Ovary (tissue), 10 donors: ENCODE measurements at places on chromosomes 5 and 9. TPM values are rescaled to one million over a fixed set of nuclear protein-coding genes. Genes with fewer than 3 reads are reported as not detected.

DNA sequence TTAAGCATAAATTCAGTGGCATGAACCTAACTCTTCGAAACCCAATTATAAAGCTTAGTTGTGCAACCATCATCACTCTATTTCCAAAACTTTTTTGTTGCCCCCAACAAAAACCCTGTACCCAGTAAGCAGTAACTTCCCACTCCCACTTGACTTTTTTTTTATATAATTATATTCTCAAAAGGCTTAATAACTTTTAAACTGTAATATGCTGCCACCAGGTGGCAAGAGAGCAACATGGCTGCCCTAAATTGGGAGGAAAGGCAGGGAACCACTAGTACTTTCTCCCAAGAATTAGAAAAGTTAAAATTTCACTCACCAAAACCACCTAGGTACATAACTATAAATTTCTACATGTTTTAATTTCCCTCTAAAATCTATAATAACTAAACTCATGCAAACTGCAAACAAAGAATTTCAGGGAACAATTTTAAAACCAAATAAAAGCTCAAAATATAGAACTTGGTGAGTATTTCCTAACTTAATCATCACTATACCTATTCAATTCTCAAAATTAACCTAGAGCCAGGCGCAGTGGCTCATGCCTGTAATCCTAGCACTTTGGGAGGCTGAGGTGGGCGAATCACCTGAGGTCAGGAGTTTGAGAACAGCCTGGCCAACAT lies 50.2 kb upstream of the RNF38 start:
- DNase-seq = no peak
- no peak overlapping the region for H3K4me3 ChIP-seq
- no peaks in the 10 kb centered on the region for H3K36me3 ChIP-seq
- H3K4me1 ChIP-seq = peaks cover 2% of the 10 kb centered on the region

Gene INSYN2B
- total RNA-seq = 0.83 TPM

DNA sequence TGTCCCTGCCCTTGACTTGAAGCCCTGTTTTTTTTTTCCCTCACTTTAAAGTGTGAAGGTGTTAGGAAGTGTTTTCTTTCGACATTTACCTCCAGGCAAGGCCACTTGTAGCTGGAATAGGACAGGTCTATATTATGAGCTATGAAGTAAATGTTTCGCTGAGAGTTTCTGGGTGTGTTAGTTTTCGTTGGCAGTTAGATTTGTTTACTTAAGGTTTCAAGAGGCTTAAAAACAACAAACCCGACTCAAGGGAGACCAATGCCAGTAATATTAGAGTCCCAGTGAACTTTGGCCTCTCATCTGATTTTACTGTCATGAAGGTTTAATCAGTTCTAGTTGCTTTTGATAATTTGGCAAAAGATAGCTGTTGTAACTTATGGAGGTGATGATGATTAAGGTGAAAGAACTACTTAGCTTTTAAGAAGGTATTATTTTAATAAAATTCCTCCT lies 25.2 kb downstream of the OCLN start:
- no peak overlapping the region for H3K27ac ChIP-seq
- no peaks in the 10 kb centered on the region for H3K4me1 ChIP-seq

Gene FBXW5
- 57.3 TPM for total RNA-seq

- no peak overlapping the region for H3K4me3 ChIP-seq
- no peaks in the 10 kb centered on the region for H3K27me3 ChIP-seq
- no peaks in the 10 kb centered on the region for H3K36me3 ChIP-seq
- H3K4me1 ChIP-seq = no peaks in the 10 kb centered on the region
These were observed 135.3 kb downstream of the HOMER1 start for GRCh38 chr5:79378510-79379186.

DNA sequence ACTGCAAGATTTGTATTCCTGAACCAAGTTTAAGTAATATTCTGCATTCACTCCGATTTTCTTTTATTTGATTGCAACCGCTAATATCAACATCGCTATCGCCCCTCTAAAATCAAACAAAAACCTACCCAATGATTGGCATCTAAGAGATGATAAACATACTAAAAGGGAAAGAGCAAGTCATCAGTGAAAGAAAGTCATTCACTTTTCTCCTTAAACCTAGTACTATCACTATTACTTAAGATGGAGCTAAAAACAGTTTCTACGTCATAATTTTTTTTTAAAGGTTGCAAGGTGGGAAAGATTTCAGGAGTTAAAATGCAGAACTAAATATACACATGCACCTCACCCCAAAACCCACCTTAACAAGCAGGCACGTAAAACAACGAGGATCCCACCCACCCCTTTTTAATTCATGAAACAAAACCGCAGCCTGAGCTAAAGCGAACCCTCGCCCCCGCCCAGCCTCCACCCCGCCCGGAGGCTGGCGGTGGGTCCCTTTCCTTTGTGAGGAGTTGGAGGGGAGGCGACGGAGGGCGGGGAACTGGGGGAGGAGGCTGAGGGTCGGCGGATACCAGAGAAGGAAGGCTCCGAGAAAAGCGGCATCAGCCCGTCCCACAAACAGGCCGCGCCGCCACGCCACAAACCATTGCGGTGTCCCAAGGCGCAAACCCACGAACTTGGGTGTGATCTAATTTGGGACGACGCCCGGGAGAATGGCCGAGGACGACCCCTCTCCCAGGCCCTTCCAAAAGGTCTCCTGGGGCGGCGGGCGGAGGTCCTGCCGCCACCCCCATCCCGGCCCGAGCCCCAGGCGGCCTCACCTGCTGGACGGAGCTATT lies 861 bp downstream of the UBQLN1 start:
- no peaks in the 10 kb centered on the region for H3K36me3 ChIP-seq
- peaks cover 2% of the 10 kb centered on the region for H3K4me1 ChIP-seq
- H3K27me3 ChIP-seq = no peaks in the 10 kb centered on the region

GRCh38 chr5:150786876-150787275 lies 8.3 kb downstream of the SMIM3 start:
- no peaks in the 10 kb centered on the region for H3K36me3 ChIP-seq
- H3K27me3 ChIP-seq = no peaks in the 10 kb centered on the region
- H3K4me3 ChIP-seq = no peak overlapping the region
- H3K27ac ChIP-seq = no peak overlapping the region

- no peak overlapping the region for H3K27ac ChIP-seq
- no peaks in the 10 kb centered on the region for H3K36me3 ChIP-seq
- DNase-seq = no peak
- H3K4me1 ChIP-seq = peaks cover 3% of the 10 kb centered on the region
- H3K27me3 ChIP-seq = no peaks in the 10 kb centered on the region
- no peak overlapping the region for H3K4me3 ChIP-seq
These were observed 7.1 kb upstream of the RARS1 start for GRCh38 chr5:168479166-168479565.

Gene ATP6V0E1
- 145 TPM for total RNA-seq

GRCh38 chr5:75225506-75225905 lies 11.2 kb downstream of the ANKRD31 start:
- DNase-seq = no peak
- H3K27ac ChIP-seq = no peak overlapping the region
- no peaks in the 10 kb centered on the region for H3K36me3 ChIP-seq
- no peaks in the 10 kb centered on the region for H3K27me3 ChIP-seq
- H3K4me1 ChIP-seq = no peaks in the 10 kb centered on the region

DNA sequence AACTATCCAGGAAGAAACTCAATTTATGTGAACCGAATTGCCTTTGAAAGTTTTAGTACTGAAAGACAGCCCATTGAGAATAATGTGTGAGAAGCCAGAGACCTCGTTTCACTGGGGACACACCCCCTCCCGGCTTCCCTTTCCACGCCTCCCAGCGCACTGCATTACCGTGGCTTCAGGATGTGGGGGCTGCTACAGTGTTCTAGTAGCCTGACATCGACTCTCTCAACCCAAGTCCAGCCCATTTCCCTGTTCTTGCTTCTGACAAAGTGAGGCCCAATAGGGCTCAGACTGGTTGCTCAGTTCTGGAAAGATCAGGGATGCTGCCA lies 3.5 kb downstream of the PAX5 start:
- H3K27me3 ChIP-seq = peaks cover 10% of the 10 kb centered on the region
- H3K36me3 ChIP-seq = no peaks in the 10 kb centered on the region
- no peak for DNase-seq
- H3K27ac ChIP-seq = no peak overlapping the region
- H3K4me3 ChIP-seq = no peak overlapping the region
- H3K4me1 ChIP-seq = peaks cover 13% of the 10 kb centered on the region

Gene PCDHGC5
- 1.6 TPM for total RNA-seq

- H3K27me3 ChIP-seq = no peaks in the 10 kb centered on the region
- H3K4me3 ChIP-seq = no peak overlapping the region
- DNase-seq = no peak
These were observed 297.4 kb downstream of the CETN3 start for GRCh38 chr5:90112033-90112692.

Gene MARCHF3
- 3.6 TPM for total RNA-seq

GRCh38 chr9:80952363-80952922 lies 736.9 kb downstream of the TLE1 start:
- H3K36me3 ChIP-seq = no peaks in the 10 kb centered on the region
- H3K27me3 ChIP-seq = no peaks in the 10 kb centered on the region
- H3K4me3 ChIP-seq = no peak overlapping the region
- DNase-seq = no peak
- H3K4me1 ChIP-seq = peaks cover 2% of the 10 kb centered on the region
- H3K27ac ChIP-seq = no peak overlapping the region

Gene MOCS2
- total RNA-seq = 35.8 TPM

DNA sequence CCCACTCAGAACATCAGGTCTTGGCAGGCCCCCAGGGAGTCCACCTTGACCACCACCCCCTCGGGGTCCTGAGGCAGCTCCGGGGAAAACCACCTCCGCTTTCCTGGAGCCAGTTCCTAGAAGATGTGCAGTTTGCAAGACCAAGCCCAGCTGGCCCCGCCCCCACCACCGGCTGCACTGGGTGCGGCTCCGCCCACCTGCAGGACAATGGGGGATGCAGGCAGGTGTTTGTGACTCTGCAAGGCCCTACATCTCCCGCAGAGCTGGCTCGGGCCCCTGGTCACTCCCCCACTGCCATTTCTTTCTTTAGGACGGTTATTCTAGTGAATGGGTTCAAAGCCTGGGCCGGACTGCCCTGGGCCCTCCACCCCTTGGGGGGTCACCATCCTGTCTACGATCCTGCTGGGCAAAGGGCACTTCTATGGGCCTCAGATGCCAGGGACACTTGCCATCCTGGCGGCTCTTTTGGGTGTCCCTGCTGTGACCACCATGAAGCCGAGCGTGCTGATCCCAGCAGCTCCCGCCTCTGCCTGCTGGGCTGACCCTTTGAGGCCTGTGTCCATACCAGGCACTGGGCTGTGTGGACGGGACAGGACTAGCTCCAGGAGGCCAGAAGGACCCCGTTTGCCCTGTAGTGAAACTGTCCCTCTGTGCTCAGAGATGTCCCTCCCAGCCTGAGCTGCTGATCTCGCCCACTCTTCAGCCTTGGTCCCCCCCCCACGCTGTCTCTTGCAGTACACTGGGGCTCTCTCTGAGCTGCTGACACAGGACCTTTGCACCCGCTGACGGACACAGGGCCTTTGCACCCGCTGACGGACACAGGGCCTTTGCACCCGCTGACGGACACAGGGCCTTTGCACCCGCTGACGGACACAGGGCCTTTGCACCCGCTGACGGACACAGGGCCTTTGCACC lies 5.9 kb upstream of the NACC2 start:
- DNase-seq = no peak
- no peaks in the 10 kb centered on the region for H3K27me3 ChIP-seq
- H3K27ac ChIP-seq = no peak overlapping the region
- H3K36me3 ChIP-seq = no peaks in the 10 kb centered on the region

DNA sequence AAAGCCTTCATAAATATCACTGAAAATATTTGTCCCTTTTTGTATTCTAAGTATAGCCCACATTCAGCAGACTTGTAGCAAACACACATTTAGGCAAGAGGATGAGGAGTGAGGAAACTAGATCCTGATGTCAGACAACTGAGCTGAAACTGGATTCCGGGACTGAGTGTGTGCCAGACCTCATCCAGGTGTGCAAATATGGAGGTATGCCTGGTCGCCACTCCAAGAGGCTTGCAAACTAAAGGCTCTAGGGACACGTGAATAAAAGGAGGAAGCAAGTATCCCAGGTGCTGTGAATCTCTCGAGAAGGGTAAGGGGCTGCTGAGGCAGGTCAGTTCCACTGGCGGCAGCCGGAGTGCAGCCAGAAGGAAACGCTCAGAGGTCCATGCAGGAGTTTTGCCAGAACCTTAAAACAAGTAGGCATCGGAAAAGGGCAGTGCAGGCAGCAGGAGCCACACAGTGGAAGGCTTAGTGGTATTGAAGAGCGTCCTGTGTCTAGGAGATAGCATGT lies 77.4 kb upstream of the ALDH1B1 start:
- no peaks in the 10 kb centered on the region for H3K36me3 ChIP-seq
- peaks cover 4% of the 10 kb centered on the region for H3K4me1 ChIP-seq
- H3K27ac ChIP-seq = no peak overlapping the region
- no peak overlapping the region for H3K4me3 ChIP-seq
- no peak for DNase-seq

Gene FBXW2
- 51.1 TPM for total RNA-seq

DNA sequence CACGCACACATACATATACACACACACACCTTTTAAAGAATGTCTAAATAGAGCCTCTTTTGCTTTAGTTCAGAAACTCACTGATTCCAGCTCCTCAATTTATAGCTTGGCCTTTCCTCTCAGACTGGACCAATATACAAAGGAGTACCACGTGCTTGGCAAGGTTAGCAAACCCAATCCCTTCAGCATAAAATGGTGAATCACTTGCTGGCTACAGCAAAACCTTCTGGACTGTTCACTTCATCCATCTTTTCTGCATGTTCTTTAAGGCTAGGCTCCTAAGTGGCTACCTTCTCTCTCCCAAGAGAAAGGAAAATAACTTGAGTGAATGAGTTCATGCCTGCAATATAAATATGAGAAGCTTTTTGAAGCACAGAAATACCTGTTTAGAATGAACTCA lies 109.7 kb downstream of the LPAR1 start:
- no peak overlapping the region for H3K4me3 ChIP-seq
- H3K27ac ChIP-seq = no peak overlapping the region
- no peaks in the 10 kb centered on the region for H3K27me3 ChIP-seq
- no peaks in the 10 kb centered on the region for H3K36me3 ChIP-seq

- no peaks in the 10 kb centered on the region for H3K27me3 ChIP-seq
- no peak for DNase-seq
- no peaks in the 10 kb centered on the region for H3K36me3 ChIP-seq
- peak overlapping the region; percentile 16 for H3K27ac ChIP-seq
- peaks cover 5% of the 10 kb centered on the region for H3K4me1 ChIP-seq
These were observed 37.2 kb downstream of the MRPS27 start for GRCh38 chr5:72282878-72283277.

GRCh38 chr9:7147121-7148090 lies 389.6 kb downstream of the KDM4C start:
- H3K4me3 ChIP-seq = no peak overlapping the region
- H3K27ac ChIP-seq = peak overlapping the region; percentile 16
- H3K36me3 ChIP-seq = no peaks in the 10 kb centered on the region
- DNase-seq = peak; percentile 26
- H3K4me1 ChIP-seq = peaks cover 8% of the 10 kb centered on the region

DNA sequence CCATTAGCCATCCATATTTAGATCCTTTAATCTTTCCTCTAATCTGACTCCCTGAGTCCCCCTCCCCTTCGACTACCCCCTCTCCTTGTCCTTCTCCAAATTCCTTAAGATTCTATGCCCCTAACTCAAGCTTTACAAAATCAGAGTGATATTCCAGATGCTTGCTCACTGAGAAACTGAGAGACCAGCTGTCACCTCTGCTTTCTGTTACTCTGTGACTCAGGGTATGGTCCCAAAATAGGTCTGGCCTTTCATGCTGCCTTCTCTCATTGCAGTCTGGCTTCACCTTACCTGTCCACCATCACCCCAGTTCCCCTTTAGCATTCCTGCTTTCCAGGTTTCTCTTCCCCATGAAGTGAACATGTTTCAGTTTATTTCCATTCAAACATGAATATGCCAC lies 383.3 kb upstream of the SLC30A5 start:
- no peaks in the 10 kb centered on the region for H3K4me1 ChIP-seq
- no peaks in the 10 kb centered on the region for H3K27me3 ChIP-seq
- no peak for DNase-seq
- H3K27ac ChIP-seq = no peak overlapping the region
- no peaks in the 10 kb centered on the region for H3K36me3 ChIP-seq

Gene PCDHGB3
- total RNA-seq = 7.1 TPM

Gene BTNL8
- not detected for total RNA-seq

Gene CER1
- not detected for total RNA-seq

Gene CTXN3
- total RNA-seq = not detected

Gene SPINK6
- total RNA-seq = not detected
